ENCODE measurements at places on chromosomes 7 and 10.

- DNase-seq = no peak
Observed at GRCh38 chr10:3928078-3928477, 143.1 kb upstream of the KLF6 start.

DNA sequence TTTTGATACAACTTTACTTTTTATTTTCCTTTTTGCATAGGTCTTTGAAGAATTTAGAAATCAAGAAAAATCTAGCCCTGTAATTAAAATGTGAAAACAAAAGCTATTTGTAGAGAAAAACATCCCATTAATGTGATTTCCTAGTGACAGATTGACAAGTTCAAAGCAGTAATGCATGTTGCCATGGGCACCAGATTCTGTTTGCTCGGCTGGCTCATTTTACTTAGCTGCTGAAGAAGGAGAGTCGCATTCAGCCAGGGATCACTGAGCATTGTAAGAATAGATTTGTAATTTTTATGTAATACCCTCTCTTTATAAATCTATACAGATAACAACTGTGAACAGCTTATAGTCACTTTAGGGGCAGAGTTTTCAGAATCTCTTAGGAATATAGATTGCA lies 28.5 kb downstream of the DNAJB9 start:
- DNase-seq = no peak

- DNase-seq = no peak
Observed at GRCh38 chr10:106949680-106950478, 214.6 kb downstream of the SORCS1 start.

- peak; percentile 24 for DNase-seq
Observed at GRCh38 chr7:47804767-47805545, 143.3 kb downstream of the PKD1L1 start.

DNA sequence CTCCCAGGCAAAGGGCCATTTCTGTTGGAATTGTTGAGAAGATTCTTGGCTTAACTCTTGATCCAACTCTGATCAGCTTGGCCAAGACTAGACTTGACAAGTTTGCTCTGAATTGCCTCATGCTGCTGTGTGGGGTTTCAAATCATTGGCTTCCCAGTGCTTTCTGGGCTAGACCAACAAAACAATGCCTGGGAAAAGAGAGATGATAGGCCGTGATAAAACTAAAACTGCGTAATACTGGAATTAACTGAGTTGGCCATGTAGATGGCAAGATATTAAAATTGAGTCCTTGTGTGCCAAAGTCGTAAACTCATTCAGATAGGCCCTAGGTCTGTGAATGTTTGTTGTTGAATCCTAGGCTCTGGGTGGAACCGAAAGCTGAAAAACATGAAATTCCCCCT lies 222.6 kb downstream of the MGMT start:
- no peak for DNase-seq

- DNase-seq = peak; percentile 65
Observed at GRCh38 chr7:106050746-106051117, 61.4 kb downstream of the SYPL1 start.

DNA sequence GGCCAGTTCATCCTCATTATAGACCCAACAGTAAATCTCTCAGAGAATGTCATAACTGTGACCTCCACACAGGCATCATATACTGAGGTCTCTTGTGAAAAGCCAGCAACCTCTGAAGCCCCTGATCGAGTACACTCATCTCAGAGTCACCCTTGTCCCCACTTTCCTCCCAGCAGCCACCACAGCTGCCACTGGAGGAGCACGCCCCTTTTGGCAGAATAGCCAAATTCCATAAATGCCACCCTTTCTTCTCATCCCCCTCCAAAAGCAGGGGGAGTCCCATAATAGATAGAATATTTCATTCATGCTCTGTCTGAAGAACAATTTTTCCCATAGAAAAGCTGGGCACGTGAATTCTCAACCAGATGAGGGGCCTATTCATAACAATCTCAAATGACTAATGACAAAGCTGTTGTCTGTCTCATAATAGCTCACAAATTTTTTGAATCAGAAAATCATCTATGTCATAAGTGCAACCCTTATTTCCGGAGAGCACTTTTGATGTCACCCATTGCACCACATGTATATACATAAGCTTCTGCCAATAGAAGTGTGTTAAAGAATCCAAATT lies 47.4 kb downstream of the SGMS1 start:
- DNase-seq = peak; percentile 7

DNA sequence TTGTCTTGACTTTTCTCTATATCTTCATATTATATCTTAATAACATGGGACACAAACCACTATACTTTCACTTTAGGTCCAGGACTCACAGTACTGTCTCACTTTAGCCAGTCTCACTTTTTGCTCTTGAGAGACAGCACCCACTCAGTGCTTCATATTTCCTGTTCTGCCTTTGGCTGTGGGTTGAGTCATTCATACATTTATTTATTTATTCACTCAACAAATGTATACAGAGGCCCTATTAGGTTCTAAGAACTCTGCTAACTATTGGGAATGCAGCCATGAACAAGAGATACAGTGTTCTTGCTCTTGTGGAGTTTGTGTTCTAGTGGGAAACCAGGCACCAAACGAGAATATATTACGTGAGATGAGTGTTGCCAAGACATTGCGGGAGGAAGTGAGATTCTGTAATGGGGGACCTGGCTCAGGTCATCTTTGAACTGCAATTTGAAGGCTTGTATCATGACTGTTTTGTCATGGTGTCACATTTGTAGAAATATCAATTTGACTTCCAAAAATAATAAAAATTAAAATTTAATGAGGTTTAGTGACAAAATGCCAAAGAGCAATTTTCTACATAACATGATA lies 190.1 kb downstream of the SDHAF3 start:
- DNase-seq = peak; percentile 46

- DNase-seq = peak; percentile 5
Observed at GRCh38 chr10:83612050-83612449, 527.3 kb upstream of the GHITM start.

- peak; percentile 56 for DNase-seq
Observed at GRCh38 chr10:60230892-60231291, 158.8 kb downstream of the ANK3 start.

- DNase-seq = no peak
Observed at GRCh38 chr10:131435232-131435631, 123.7 kb upstream of the TCERG1L start.

- DNase-seq = peak; percentile 45
Observed at GRCh38 chr10:69389827-69390490, 26.8 kb downstream of the TACR2 start.

GRCh38 chr10:5761220-5761619 lies 52.0 kb downstream of the GDI2 start:
- no peak for DNase-seq

GRCh38 chr7:132980402-132980801 lies 101.5 kb downstream of the CHCHD3 start:
- no peak for DNase-seq

Measured in fibroblast of mammary gland (primary cell).